ENCODE measurements at places on chromosomes 5 and 9.

GRCh38 chr9:127612939-127613582, 984 bp downstream of the STXBP1 start:
- peak; percentile 71 for DNase-seq

- peak; percentile 46 for DNase-seq
These were observed 377.2 kb upstream of the KLF4 start for GRCh38 chr9:107866711-107867311.

GRCh38 chr5:141508798-141509611, 20.1 kb downstream of the PCDHGC5 start:
- DNase-seq: peak; percentile 99

DNA sequence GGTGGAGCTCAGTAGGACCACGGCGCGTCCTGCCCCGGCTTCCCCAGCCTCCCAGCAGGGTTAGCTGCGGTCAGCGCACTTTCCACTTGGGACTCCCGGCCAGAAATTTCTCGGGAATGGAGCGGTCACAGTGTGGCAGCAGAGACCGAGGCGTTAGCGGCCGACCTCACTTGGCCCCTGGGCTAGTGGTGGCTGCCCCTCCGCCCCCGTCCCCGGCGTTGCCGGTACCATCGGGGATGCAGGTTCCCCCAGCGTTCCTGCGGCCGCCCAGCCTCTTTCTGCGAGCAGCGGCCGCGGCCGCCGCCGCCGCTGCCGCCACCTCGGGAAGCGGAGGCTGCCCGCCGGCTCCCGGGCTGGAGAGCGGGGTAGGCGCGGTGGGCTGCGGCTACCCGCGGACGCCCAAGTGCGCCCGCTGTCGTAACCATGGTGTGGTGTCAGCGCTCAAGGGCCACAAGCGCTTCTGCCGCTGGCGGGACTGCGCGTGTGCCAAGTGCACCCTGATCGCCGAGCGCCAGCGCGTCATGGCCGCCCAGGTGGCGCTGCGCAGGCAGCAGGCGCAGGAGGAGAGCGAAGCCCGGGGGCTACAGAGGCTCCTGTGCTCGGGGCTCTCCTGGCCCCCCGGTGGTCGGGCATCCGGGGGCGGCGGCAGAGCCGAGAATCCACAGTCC, 460 bp downstream of the DMRTA1 start:
- DNase-seq: peak; percentile 64

- peak; percentile 96 for DNase-seq
These were observed 26.2 kb upstream of the ACOT12 start for GRCh38 chr5:81420039-81420667.

DNA sequence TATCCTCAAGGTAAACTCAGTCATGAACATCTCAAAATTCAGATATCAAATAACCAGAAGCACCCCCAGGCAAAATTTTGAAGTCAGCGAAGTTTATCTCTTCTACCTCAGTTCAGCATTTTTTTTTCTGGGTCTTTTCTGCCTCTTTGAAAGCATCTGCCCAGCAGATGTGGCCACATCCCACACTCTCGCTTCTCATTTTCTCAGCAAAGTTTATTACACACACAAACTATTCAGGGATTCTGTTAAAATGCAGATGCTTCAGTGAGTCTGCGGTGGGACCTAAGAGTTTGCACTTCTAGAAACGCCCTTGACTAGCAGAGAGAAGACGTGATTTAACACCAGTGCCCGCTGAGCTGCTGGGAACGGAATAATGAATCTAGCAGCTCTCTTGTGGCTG, 19.3 kb downstream of the RASEF start:
- DNase-seq: no peak

DNA sequence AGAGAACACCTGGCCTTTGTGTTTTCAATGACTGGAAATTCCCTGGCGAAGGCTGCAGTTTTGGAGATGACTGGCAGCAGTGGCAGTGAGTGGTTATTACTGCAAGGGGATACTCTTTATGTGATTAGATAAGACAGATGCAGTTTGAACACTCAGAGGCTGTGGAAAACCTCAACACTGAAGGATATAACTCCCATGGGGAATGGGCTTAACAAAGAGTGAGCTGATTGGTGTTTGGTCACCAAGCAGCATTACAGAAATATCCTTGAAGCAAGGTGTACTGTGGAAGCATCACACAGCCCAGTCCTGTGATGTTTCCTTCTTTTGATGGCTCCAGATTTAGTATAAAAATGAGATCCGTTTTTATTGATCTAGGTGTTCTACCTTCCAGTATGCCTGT, 490.7 kb upstream of the PTPRD start:
- DNase-seq: no peak

Data from mesenchymal stem cell (in vitro differentiated cells and primary cell).